ENCODE measurements at places on chromosomes 2 and 18.

DNA sequence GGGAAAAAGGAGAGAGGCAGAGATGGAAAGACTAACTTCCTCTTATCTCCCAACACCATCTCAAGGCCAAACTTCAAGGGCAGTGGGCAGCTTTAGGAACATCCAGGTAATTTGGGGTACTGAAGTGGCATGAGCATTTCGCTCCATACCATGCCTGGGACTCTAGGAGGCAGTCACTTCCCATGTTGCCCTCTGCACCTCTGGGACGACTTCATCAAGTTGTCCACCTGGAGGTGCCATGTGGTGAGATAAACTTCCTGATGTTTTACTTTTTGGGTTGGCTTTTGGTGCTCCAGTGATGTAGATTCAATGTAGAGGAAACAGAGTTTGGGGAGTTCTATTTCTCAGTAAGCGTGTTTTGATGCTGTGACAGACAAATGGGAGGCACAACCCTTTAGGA is 56.3 kb upstream of the UPP2 start:
- DNase-seq, result no peak

DNA sequence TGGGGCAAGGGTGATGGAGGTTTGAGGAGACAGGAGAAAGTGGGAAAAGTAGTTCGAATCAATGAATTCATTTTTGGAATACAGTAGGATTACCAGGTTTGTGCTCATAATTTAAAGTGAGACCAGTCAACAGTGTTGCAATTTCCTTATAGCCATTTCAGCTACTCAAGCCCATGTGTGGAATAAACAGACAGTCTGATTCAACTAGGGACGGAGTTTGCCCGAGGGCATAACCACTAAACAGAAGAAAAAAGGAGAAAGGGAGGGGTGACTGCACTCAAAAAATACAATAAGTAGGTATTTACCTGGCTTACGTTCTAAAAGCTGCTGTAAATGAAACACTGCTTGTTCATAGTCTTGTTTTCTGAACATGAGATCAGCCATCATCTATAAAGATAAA is 55.2 kb downstream of the TTC21B start:
- DNase-seq, result no peak

DNA sequence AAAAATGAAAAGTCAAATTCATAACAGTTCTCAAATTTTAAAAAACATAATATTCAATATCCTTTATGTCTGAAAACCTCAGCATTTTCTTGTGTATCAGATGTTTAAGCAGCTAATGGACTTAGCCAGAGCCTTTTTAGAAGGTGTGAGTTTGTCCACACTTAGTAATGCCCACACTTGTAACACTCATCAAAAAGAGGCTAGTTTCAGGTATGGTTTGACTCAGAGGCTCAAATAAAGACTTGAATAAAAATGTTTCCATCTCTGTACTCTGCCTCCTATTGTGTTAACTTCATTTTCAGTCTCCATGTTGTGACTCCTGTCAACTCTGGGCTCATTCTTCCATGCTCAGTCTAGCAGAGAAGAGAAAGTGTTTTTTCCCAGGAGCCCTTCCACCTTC is 311.6 kb downstream of the IRS1 start:
- no peak for DNase-seq

DNA sequence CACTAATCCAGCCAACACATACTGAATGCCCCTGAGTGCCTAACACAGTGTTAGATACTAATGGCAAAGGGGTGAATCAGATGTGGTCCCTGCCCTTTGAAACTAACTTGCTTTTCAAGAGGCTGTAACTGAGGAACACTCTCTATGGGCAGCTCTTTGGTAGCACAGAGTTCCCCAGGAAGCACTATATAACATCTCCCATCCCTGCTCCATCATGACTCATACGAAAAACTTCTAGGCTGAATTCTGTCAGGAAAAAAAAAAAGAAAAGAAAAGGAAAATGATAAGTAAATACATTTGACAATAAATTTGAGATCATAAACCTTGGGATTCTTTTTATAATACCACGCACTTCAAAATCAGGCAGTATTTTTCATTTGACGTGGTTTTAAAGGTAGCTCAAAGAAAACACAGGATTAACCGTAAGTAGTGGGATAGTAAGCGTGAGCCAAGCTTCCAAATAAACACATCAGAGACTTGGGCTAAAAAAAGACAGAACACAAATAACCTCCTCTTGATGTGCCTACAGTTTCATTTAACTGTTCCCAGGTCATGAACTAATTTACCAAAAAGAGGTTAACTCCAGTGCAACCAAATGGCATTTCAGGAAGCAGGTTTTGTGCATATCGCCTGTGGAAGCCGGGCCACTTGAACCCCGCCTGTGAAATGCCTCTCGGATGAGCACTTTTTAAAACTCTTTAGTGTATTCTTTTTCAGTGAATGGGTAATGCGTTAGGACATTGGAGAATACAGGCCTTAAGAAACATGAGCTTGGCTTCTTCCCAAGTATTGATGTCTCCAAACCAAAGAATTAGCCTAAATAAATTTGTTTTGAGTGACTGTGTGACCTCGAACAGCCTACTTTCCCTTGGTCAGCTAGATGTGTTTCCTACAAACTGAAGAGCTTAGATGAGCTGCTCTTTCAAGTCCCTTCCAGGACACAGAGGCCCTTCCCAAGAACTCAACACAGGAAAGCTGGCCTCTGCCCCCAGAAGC is 42.0 kb downstream of the RDH14 start:
- DNase-seq, result no peak

GRCh38 chr2:142876423-142876822 is 1.0 kb upstream of the KYNU start:
- DNase-seq, result no peak

- DNase-seq, result no peak
Observed at GRCh38 chr18:64203295-64203694, 54.4 kb upstream of the LINC00305 start.

DNA sequence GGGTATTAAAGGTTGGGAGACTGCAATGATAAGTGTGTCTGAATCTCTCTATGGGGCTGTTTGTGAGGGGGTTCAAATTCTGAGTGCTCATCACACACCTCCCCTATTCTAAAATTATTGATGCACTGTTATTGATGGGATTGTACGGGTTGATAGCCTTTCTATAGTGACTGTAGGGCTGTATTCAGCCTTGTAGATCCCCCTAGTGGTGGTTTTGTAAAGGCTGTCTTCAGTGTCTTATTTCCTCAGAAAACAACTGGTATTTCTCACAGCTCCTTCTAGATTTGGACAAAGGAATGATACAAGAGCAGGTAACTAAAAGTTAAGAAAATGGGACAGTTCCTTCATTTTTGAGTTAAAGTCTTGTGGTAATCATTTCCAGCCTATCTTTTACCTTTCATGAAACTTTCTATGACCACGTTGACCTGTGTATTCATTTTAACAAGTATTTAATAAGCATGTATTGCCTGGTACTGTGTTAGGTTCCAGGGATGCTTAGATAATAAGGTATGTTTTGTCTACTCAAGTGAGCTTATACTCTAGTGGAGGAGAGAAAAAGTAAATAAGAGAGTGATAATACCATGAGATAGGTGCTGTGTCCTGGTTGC is 21.2 kb downstream of the SMAD4 start:
- no peak for DNase-seq

- no peak for DNase-seq
Observed at GRCh38 chr18:35770376-35771014, 189.0 kb downstream of the GALNT1 start.

GRCh38 chr2:179454443-179455171 is 190.0 kb upstream of the SESTD1 start:
- DNase-seq, result peak; percentile 86

DNA sequence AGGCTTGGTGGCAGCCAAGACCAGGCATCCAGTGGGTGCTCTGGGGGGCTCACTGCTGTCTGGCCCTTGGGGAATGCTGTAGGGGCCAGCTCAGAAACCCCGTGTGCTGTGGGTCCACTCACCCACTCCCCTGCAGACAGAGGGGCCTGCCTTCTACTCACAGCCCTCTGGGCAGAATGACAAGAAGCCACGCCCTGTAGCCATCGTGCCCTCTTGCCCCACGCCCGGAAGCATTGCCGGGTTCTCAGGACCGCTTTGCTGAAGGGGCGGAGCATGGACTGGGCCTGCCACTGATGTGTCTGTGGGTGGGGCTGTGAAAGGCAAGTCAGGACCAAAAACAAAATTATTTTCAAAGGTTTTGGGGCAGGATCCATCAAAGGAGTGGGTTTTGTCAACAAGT is 27.8 kb downstream of the GLI2 start:
- no peak for DNase-seq
